ENCODE measurements at places on chromosomes 11 and 22. TPM values are rescaled to one million over a fixed set of nuclear protein-coding genes. Genes with fewer than 3 reads are reported as not detected.

GRCh38 chr22:20748082-20748481, 25.8 kb upstream of the SERPIND1 start:
- H3K27ac ChIP-seq: no peak overlapping the region
- DNase-seq: no peak
- H3K36me3 ChIP-seq: no peaks in the 10 kb centered on the region
- no peaks in the 10 kb centered on the region for H3K27me3 ChIP-seq
- no peaks in the 10 kb centered on the region for H3K4me1 ChIP-seq

- H3K4me3 ChIP-seq: no peak overlapping the region
- DNase-seq: no peak
- H3K27ac ChIP-seq: no peak overlapping the region
- no peaks in the 10 kb centered on the region for H3K27me3 ChIP-seq
- H3K4me1 ChIP-seq: no peaks in the 10 kb centered on the region
These were observed 701.8 kb downstream of the NTM start for GRCh38 chr11:132072044-132072857.

DNA sequence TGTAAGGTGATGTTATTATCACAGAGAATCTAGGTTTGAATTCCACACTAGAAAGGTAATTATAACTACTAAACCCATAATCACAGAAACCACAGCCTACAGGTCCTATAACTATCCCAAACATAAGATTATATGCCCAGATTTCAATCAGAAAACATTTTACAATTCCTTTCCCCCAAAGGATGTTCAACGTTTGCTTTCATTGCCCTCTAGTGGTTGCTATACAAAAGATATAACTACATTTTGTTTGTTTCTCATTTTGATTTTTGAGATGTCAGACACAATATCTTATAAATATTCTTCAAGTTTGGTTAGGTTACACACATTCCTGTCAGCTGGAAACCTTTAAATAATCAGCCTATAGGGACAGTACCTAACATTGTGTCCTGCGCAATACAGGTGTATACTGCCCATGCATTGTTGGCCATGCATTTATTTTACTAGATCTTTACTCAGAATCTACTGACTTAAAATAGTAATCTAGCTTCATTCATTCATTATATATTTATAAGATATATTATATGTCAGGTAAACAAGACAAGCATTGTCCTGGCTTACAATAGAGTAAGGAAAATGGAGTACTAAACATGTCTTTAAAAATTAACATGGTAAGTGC, 530.5 kb upstream of the CCDC90B start:
- no peaks in the 10 kb centered on the region for H3K36me3 ChIP-seq
- no peak overlapping the region for H3K27ac ChIP-seq
- H3K27me3 ChIP-seq: no peaks in the 10 kb centered on the region

DNA sequence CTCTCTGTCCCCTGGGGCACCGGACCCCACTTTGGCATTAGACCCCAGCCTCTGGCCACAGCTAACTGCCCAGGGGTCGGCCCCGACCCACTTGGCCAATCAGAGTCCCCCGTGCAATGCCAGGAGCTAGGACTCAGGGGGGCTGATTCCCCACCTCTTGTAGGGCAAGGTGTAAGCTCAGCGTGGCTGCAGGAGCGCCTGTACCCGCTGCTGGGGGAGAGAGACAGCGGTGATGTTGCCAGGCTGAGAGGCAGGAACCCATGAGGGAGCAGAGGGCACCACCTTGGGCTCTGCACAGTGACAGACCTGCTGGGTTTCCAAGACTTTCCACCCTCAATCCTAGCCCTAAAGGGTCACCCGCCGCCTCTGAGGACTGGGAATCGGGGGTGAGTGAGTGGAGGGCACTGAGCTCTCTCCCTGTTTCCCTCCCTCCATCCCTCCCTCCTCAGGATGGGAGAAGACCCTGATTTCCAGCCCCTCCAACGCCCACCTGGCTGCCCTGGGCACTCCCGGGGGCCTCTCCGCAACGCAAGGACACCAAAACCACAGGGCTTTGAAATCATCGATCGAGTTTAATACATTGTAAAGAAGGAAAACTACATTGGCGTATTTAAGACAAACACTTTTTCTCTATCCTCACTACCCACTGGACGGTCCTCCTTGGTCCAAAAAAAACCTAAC, 128.4 kb downstream of the ARHGAP8 start:
- H3K36me3 ChIP-seq: no peaks in the 10 kb centered on the region

Gene TSPAN32
- 3.3 TPM for total RNA-seq

- H3K36me3 ChIP-seq: no peaks in the 10 kb centered on the region
- H3K27me3 ChIP-seq: no peaks in the 10 kb centered on the region
- H3K4me1 ChIP-seq: no peaks in the 10 kb centered on the region
- H3K27ac ChIP-seq: no peak overlapping the region
These were observed 900.0 kb downstream of the LUZP2 start for GRCh38 chr11:25396847-25397246.

DNA sequence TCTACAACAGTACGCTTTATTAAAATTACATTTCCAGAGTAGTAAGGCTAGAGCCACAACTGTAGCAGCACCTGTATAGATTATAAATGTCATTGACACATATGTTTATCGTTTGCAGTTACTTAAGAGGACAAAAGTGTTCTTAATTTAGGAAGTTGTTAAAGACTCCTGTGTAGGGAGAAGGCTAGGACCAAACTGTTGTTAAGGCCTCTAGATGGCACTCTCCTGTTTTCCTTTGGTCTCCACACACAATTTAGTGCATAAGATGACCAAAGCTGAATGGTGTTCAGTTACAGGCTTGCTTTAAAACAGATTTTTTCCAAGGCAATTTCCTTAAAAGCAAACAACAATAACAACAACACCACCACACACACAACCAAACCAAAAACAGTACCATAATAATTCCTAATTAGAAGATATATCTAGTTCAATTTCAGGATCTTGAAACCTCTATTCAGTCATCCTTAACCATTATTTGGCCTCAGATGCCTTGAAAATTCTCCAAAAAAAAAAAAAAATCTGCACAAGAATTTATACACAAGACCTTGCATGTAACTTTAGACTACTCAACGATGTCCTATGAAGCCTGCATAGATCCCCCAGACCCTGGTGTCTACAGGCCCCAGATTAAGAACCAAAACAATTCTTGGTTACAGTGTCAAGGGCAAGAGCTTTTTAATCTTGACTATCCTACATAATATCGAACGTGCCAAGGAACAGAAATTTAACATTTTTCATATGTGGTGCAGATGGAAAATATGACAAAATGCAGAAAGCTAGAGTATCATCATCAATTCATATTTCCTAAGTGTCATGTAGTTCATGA, 42.6 kb upstream of the APOA1 start:
- no peak overlapping the region for H3K4me3 ChIP-seq
- H3K4me1 ChIP-seq: no peaks in the 10 kb centered on the region
- H3K36me3 ChIP-seq: no peaks in the 10 kb centered on the region
- no peaks in the 10 kb centered on the region for H3K27me3 ChIP-seq
- no peak overlapping the region for H3K27ac ChIP-seq

DNA sequence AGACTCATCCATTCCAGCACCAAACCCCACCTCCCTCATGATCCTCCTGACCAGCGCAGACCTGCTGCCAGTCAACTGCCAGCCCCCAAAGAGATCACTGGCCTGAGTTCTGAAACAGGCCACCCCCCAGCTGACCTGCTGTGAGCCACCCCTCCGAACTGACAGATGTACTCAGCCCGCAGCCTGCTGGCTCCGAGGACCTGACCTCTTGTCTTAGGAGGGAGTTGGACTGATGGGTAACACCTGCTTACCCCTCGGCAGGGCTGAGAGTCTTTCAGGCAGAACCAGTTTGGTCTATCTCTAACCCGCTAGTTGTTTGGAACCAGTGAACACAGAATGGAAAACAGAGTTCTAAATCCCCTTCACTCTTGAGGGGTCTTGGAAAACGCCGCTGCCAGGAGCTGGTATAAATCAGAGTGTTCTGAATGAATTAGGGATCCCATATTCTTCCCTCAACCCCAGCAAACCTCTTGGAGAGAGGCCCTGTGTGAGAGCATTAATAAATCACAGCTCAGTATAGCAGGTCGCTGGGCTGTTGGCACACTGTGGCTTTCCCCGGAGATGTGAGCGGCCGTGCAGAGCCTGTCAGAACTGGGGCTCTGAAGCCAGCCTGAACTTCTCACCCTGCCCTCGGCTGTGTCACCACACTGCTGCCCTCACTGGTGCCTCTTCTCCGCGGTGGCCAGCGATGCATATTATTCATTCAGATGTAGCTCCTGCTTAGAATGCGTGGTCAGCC, 165.1 kb upstream of the NCAM1 start:
- peak; percentile 53 for DNase-seq
- no peaks in the 10 kb centered on the region for H3K36me3 ChIP-seq
- H3K4me1 ChIP-seq: no peaks in the 10 kb centered on the region
- no peaks in the 10 kb centered on the region for H3K27me3 ChIP-seq
- peak overlapping the region; percentile 2 for H3K27ac ChIP-seq

DNA sequence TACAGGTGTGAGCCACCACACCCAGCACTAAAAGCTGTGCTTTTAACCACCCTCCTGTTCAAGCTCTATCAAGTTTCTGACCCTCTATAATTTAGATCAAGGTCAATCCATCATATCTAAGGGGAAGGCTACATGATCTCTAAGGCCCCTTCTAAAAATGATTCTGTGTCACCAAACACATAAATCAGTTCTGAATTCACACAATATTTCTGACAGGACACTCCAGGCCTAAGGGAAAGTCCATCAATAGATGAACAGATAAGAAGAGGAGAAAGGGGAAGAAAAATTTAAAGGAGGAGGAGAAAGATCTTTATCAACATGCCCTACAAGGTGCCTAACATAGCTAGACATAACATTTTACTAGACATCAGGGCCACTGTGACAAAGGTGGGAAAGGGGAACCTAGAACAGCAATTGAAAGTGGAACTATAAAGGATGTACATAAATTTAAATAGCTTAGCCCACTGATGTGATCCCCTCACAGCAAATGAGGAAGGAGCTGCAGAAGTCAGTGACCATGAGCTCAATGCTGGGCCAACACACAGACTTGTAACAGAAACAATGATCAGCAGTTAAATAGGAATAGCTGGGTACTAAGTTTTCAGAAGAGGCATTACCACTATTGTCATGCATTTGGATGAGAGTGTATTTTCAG, 4.7 kb downstream of the PRCP start:
- no peaks in the 10 kb centered on the region for H3K36me3 ChIP-seq
- no peak overlapping the region for H3K4me3 ChIP-seq
- no peak overlapping the region for H3K27ac ChIP-seq
- H3K27me3 ChIP-seq: no peaks in the 10 kb centered on the region
- H3K4me1 ChIP-seq: peaks cover 3% of the 10 kb centered on the region

GRCh38 chr11:121437686-121438078, 14.4 kb upstream of the SORL1 start:
- H3K36me3 ChIP-seq: no peaks in the 10 kb centered on the region
- H3K4me3 ChIP-seq: no peak overlapping the region
- H3K27me3 ChIP-seq: no peaks in the 10 kb centered on the region
- DNase-seq: no peak

DNA sequence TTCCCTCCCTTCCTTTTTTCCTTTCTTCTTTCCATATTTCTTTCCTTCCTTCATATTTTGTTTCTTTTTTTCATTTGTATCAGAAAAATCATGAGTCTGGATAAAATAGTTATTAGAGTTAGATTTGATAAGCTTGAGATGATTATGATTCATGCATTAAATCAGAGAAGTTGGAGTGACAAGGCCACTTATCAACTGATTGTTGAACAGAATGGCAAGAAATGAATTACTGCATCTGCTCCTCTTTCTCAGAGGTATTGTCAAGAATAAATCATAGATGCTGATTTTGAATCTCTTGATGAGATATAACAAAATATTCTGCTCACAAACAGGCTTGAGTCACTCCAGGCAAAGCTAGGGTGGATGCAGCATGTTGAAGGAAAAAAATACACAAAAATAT, 54.6 kb upstream of the ANO5 start:
- no peak for DNase-seq
- no peaks in the 10 kb centered on the region for H3K27me3 ChIP-seq
- H3K36me3 ChIP-seq: no peaks in the 10 kb centered on the region
- no peak overlapping the region for H3K4me3 ChIP-seq
- no peaks in the 10 kb centered on the region for H3K4me1 ChIP-seq
- no peak overlapping the region for H3K27ac ChIP-seq

GRCh38 chr11:10387206-10388083, 67.6 kb upstream of the AMPD3 start:
- H3K4me3 ChIP-seq: no peak overlapping the region
- H3K27me3 ChIP-seq: no peaks in the 10 kb centered on the region
- peaks cover 9% of the 10 kb centered on the region for H3K4me1 ChIP-seq
- peak overlapping the region; percentile 70 for H3K27ac ChIP-seq
- H3K36me3 ChIP-seq: no peaks in the 10 kb centered on the region

DNA sequence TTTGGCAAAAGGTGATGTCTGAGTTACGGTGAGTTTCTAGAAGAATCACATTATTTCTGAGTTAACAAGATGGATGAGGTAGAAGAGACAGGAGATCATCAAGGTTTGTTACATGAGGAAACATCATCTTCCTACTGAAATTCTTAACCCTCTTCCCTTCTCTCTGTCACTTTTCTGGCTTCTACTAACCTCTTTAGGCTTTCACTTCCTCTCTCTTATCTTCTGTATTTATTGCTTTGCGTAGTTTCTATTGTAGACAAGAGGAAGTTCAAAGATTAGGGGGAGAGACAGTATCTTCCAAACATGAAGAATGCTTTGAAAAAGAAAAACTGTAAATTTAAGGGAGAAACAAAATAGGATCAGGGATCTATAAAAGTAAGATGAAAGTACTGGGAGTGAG, 75.4 kb downstream of the TRPC6 start:
- H3K27ac ChIP-seq: no peak overlapping the region
- no peak for DNase-seq
- H3K36me3 ChIP-seq: no peaks in the 10 kb centered on the region
- H3K27me3 ChIP-seq: no peaks in the 10 kb centered on the region
- no peak overlapping the region for H3K4me3 ChIP-seq

- H3K36me3 ChIP-seq: no peaks in the 10 kb centered on the region
- no peak overlapping the region for H3K27ac ChIP-seq
- no peaks in the 10 kb centered on the region for H3K27me3 ChIP-seq
- DNase-seq: no peak
- no peak overlapping the region for H3K4me3 ChIP-seq
These were observed 21.7 kb downstream of the CAVIN3 start for GRCh38 chr11:6298605-6299004.

Gene MUC5AC
- total RNA-seq: under 0.01 TPM

Gene MFRP
- total RNA-seq: 0.26 TPM

DNA sequence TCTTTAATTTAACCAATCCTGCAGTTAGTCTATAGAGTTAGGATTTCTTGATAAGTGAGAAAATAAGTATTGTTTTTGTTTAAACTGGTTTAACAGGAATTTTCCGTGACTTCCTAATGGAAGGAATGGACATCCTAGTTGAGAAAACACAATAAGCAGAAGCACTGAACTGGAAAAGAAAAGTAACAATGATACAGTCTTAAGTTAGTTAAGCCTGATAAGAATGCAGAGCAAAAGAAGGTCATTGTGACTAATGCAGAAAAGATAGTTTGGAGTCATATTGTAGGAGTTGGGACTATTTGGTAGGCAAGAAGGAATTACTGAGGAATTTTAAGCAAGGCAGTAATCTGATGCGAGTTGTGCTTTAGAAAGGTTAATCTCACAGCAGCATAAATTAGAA, 11.7 kb downstream of the RNF141 start:
- DNase-seq: no peak
- no peaks in the 10 kb centered on the region for H3K4me1 ChIP-seq
- no peaks in the 10 kb centered on the region for H3K27me3 ChIP-seq

All from uterus (tissue), 4 donors.